ENCODE measurements at places on chromosomes 12 and 14.

DNA sequence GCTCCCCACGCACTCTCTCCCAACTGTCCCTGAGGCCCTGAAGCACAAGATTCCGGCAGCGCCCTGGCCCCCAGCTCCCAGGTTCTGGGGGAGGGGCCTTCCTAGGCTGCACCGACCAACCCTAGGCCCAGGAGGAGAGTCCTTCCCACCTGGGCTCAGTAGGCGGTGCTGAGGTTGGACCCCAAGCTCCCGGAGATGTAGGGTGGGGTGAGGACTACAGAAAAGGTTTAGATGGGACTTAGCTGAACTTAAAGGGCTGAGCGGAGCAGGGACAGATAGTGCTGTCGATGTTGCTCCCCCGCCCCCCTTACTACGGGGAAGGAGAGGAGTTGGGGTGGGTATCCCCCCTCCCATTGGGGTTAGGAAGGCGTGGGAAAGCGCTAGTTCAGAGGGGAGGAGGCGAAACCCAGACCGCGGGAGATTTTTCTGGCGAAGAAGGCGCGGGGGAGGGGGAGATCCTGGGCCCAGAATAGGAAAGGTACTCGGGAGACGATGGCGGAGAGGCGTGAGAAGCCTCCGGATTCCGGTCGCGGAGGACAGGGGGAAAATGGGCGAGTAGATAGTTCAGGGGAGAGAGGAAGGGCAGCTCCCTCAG, 4.2 kb upstream of the BAZ2A start:
- peak; percentile 56 for DNase-seq

GRCh38 chr12:64757771-64758170, 1.4 kb downstream of the GNS start:
- no peak for DNase-seq

- DNase-seq: no peak
Measured at GRCh38 chr12:53734425-53734824, 7.2 kb upstream of the CALCOCO1 start.

- DNase-seq: no peak
Measured at GRCh38 chr14:26856876-26857518, 259.2 kb upstream of the NOVA1 start.

DNA sequence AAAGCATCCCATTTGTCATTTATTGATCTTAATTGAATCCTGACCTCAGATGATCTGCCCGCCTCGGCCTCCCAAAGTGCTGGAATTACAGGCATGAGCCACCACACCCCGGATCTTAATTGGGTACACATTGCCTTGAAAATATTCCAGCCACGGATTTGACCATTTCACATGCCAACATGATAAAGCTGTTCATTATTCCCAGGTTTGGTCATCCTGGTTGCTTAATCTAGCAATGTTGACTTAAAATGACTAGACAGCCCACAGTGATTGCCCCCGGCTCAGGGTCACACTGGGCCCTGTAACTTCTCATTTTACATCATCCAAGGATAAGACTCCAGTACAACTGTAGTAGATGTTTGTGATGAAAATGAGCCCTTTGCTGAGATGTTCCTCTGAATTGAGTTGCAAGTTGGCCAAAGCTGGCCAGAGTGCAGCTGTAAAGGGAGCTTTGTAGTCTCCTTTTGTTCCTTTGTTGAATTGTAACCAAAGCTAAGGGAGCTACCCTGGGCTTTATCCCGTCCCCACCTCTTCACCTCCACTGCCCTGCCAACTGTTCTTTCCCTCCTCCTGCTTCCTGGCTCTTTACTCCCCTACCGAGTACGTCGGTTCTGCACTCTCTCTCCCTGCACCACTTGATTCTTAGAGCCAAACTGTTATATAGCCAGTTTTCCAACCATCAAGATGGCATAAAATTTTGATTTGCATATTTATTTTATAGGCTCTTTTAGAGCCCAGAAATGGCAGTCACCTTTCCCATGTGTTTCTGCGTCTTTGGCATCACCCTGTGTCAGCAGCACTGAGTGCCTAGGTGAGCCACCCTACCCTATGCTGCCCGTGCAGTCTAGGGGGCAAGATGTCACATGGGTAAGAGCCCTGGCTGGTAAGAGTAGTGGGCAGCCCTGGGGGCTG, 141.3 kb upstream of the HIF1A start:
- DNase-seq: no peak

- DNase-seq: no peak
Measured at GRCh38 chr12:57483466-57483865, 3.8 kb upstream of the ARHGAP9 start.

GRCh38 chr12:91460469-91460868, 277.9 kb upstream of the DCN start:
- no peak for DNase-seq

DNA sequence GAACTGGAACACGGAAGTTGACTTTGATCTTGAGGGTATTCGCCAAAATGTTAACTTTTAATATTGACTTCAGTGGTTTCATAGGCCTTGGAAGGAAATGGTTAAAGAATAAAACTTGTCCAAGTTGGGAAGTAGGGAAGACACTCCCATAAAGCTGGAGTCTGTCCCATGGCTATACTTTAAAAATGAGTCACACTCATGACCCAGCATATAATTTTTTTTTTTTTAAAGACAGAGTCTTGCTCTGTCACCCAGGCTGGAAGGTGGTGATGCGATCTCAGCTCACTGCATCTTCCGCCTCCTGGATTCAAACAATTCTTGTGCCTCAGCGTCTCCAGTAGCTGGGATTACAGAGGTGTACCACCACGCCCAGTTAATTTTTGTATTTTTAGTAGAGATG, 19.6 kb downstream of the TMPRSS12 start:
- DNase-seq: no peak

GRCh38 chr14:98633380-98633779, 638.6 kb downstream of the BCL11B start:
- peak; percentile 55 for DNase-seq

GRCh38 chr14:65599375-65599774, 186.8 kb downstream of the FUT8 start:
- no peak for DNase-seq

GRCh38 chr12:132481771-132482745, 7.9 kb upstream of the FBRSL1 start:
- no peak for DNase-seq

- DNase-seq: no peak
Measured at GRCh38 chr14:101118233-101118632, 214.7 kb upstream of the RTL1 start.

GRCh38 chr12:31822761-31823160, 93.9 kb upstream of the AMN1 start:
- no peak for DNase-seq

DNA sequence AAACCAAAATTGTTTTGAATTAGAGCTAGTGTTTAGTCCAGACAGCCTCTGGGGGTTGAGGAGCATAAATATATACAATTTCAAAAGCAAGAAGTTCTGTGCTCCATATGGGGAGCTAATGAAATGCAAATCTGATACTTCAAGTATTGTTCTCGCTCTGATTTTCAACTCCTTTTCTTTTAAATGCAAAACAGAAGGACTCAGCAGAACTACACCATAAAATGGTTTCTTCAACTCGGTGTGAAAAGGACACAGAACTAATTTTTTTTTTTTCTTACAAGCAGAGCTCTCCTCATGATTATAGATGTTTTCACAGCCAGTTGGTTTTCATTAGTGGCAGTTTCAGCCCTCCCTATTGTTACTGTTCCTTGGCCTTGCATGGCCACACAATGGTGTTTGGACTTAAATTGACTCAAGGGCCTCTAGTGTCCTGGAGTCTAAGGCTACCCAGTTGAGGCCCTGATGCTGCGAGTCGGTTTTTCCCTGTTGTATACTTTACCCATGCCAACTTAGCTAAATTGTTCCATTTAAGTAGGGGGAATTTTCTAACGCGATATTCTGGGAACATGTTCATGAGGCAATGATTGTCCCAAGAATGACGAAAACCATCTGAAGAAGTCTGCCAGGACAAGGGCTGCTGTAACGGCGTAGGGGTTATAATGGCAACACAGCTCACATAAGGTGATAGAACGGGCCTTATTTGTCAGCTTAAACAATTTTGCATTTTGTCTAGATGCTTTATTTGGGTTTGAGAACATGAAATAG, 120.3 kb downstream of the GPR135 start:
- DNase-seq: no peak

GRCh38 chr12:64780531-64781279, 21.5 kb upstream of the GNS start:
- DNase-seq: peak; percentile 62

DNA sequence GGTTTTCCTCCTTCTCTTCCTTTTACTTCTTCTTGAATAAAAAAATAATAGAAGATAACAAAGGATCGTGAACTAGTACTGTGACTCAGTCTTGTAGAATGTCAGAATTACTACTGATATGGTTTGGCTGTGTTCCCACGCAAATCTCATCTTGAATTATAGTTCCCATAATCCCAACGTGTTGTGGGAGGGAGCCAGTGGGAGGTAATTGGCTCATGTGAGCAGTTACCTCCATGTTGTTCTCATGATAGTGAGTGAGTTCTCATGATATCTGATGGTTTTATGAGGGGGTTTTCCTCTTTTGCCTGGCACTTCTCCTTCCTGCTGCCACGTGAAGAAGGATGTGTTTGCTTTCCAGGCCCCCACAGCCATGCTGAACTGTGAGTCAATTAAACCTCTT, 549.6 kb downstream of the DIO2 start:
- no peak for DNase-seq

GRCh38 chr14:72830356-72830755, 63.5 kb downstream of the DPF3 start:
- no peak for DNase-seq

DNA sequence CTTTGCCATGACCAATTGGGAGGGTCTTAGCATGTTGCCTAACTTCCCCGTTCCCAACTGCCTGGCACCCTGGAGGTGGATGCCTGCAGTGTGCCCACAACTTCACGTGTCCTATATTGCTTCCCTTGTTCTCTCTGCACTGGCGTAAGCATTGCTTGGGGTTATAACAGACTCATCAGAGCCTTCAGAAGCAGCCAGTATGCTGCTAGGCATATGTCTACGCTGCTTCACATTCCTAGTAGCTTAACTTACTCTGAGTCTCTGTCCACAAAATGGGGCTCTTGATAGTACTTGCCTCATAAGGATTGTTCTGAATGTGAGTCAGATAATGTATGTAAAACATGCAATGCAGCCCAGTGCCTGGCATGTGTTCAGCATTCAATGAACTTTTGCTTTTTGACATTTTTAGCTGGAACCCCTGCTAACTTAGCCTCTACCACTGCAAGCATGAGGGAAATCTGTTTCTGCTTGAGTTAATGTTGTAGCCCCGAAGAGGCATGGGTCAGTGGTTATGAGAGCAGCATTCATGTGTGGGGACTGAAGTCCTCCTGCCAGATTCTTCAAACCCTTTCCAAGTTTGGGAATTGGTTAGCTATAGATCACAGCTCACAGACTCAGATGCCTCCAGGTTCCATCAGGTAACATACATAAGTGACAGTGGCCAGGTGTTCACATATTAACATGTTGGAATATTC, 2.8 kb downstream of the SLC5A8 start:
- DNase-seq: no peak

DNA sequence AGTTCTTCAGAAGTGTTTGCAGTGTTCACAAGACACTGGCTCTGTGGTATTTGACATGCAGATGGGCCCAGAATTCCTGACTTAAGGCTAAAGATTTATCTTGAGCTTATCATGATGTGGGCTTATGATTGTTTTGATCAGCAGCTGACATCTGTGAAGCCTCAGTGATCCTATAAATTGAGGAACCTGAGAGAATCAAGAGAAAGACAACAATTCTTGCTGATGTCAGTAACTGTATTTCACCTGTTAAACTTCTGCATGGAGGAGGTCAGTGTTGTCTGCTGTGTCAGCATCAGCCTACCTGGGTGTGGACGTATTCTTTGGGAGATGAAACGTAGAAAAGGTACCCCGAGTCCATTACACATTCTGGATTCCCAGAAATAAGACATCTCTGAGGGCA, 33.3 kb downstream of the TRAF3 start:
- no peak for DNase-seq

DNA sequence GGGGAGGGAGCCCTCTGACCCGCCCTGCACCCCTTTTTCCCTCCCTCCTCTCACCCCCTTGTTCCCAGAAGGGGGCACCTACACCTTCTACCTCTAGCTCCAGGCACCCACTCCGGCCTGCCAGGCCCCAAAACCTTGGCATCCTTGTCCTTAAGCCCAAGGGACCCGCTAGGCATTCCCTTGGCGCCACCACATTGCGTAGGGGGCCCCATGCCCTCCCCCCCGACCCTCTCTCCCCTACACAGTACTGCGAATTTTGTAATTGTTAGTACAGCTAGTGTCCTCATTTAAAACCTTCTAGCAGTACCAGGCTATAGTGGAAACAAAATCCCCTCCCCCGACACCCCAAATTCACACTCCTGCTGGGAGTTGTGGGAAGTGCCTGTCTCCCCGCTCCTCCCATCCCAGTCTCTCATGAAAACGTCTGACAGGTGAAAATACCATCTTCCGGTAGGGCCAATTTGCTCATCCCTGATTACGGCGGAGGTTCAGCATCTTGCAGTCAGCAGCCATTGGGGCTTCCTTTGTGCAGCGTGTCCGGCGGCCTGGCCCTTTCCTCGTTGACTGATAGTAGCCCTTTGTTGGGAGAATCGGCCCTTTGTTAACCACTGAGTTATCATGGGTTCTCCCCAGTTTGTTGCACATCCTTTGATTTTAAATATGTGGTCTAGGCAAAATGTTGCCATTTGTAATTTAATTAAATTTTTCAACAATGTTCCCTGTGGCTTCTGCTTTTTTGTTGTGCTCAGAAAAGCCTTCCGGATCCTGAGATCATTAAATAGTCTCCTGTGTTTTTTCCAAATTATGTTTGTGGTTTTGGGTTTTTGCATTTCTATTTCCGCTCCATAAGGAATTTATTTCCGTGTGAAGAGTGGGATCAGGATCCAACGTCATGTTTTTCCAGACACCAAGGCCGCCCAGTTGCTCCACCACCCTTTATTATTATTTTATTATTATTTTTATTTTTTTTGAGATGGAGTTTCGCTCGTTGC, 7.9 kb upstream of the CEP170B start:
- DNase-seq: no peak

DNA sequence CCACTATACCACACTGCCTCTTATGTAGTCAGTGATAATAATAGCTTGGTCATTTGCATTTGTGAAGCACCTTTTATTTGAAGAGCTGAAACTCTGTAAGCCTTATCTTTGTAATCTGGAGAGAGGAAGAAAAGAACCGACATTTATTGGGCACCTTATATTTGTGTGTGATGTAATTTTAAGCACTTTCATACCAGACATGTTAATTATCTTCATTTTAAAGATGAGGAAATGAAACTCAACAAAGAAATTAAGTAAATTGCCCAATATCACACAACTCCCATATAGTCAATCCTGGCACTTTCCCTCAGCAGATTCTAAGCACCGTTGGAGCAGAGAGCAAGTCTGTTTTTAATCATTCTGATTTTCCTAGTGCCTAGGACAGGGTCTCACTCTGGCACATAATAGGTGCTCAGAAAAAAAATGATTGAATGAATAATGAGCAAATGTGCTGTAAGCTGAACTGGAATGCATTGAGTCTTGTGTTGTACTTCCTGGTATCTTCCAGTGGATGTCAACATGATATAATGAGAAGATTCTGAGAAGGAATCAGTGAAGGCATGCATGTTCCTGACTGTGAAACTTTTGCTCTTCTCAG, 418.9 kb downstream of the ZFP36L1 start:
- no peak for DNase-seq

DNA sequence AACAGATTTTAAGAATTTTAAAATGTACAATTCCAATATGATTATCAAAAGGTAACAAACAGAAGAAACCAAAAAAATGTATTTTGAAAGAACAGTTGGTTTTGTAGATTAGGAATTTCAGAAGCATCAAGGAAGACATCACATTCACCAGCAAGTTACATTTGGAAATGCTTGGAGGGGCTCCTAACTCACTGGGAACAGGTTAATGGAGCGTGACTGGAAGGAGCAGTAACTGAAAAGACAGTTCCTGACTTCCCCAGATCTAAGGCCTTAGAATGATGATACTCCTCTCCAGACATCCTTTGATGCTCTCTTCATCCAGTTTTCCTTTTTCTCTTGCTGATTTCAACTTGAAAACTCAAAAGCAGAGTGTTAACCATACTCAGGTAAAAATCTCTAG, 220.0 kb upstream of the EGLN3 start:
- no peak for DNase-seq
